SJCRH30 (cell line): ENCODE measurements at places on chromosomes 12 and 14. TPM values are rescaled to one million over a fixed set of nuclear protein-coding genes. Genes with fewer than 3 reads are reported as not detected.

Gene RASSF8
- total RNA-seq, result 22.4 and 24.5 TPM in 2 replicates

Gene GDF3
- total RNA-seq, result not detected in 2 replicates

Gene DHRS2
- total RNA-seq, result 0.84 and 0.99 TPM in 2 replicates

- peaks cover 19% of the 10 kb centered on the region for H3K4me1 ChIP-seq
- peak overlapping the region; percentile 46 for H3K27ac ChIP-seq
- no peaks in the 10 kb centered on the region for H3K27me3 ChIP-seq
- no peaks in the 10 kb centered on the region for H3K36me3 ChIP-seq
- no peak for DNase-seq
- H3K4me3 ChIP-seq, result no peak overlapping the region
These were observed 151.6 kb downstream of the SYT1 start for GRCh38 chr12:79016181-79016580.

DNA sequence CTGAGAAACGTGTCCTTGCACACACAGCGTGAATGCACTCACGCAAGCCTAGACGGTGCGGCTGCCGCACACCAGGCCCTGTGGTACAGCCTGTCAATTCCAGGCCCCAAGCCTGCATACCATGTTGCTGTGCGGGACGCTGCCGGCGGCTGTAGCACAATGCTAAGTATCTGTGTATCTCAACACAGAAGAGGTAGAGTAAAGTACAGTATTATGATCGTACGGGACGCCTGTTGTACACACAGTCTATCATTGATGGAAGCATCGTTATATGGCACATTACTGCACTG lies 45.0 kb downstream of the AMN start:
- H3K27ac ChIP-seq, result no peak overlapping the region
- peaks cover 70% of the 10 kb centered on the region for H3K36me3 ChIP-seq
- DNase-seq, result no peak
- no peaks in the 10 kb centered on the region for H3K4me1 ChIP-seq

- no peak overlapping the region for H3K4me3 ChIP-seq
- no peak overlapping the region for H3K27ac ChIP-seq
- H3K36me3 ChIP-seq, result no peaks in the 10 kb centered on the region
- no peaks in the 10 kb centered on the region for H3K27me3 ChIP-seq
- H3K4me1 ChIP-seq, result no peaks in the 10 kb centered on the region
- no peak for DNase-seq
These were observed 5.0 kb upstream of the MGAT4C start for GRCh38 chr12:86261142-86261541.

DNA sequence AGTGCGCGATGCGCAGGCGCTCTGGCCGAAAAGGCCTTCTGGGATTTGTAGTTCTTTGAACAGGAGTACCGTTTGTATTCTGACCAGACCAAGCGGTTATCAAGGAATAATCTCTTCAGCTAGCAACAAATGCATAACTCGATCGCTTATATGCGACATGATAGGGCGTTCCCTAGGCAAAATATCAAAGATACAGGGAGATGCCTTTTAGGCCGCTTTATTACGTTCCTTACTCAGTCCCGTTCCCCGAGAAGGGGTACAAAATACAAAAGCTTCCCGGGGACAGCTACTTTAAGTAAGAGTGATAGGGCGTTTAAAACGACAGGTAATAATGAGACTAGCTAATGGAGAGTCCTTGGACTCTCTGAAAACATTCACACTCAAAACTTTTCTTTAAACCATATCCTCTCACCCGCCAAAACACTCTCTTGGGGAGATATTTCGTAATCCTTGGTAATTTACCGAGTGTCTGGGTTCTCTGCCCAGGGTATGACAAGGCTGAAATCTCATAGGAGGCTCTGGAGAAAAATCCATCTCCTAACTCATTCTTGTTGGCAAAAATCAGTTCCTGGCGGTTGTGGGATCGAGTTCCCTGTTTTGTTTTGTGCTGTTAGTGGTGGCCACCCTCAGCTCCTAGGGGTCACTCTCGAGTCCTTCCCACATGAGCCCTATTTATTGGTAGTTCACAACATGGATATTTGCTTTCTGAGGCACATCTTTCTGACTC lies 412 bp upstream of the SNW1 start:
- peak overlapping the region; percentile 81 for H3K27ac ChIP-seq
- H3K4me1 ChIP-seq, result no peaks in the 10 kb centered on the region
- peaks cover 5% of the 10 kb centered on the region; the same call in 1 of the 2 replicates for H3K36me3 ChIP-seq
- no peaks in the 10 kb centered on the region for H3K27me3 ChIP-seq
- peak overlapping the region; percentile 89 for H3K4me3 ChIP-seq
- peak; percentile 27 for DNase-seq

DNA sequence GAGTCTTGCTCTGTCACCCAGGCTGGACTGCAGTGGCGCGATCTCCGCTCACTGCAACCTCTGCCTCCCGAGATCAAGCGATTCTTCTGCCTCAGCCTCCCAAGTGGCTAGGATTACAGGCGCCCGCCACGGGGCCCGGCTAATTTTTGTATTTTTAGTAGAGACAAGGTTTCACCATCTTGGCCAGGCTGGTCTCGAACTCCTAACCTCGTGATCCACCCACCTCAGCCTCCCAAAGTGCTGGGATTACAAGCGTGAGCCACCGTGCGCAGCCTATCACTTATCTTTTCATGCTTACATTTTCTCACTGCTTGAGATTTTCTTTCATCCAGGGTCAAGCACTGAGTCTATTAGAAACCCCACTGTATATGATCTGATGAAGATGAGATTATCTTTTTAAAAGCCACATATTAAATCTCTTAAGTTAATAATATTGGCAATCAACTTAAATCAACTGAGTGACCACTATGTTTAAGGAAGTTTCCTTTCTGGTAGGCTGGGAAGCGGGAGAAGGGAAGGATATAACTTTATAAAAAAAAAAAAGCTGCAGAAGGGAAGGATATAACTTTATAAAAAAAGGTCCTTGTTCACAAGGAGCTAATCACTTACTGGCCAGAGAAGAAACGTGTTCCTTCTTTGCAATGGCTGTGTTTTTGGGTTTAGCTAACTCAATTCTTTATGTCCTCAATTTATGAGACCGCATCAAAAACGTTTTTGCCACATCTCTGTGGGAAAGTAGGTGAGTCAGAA lies 1.3 kb upstream of the MDM2 start:
- H3K4me1 ChIP-seq, result 0 out of 2 replicates have a peak, but pooled peaks cover 2% of the 10 kb centered on the region
- H3K4me3 ChIP-seq, result peak overlapping the region; percentile 95

- H3K36me3 ChIP-seq, result no peaks in the 10 kb centered on the region
- no peaks in the 10 kb centered on the region for H3K4me1 ChIP-seq
- H3K27me3 ChIP-seq, result no peaks in the 10 kb centered on the region
- no peak for DNase-seq
- H3K27ac ChIP-seq, result no peak overlapping the region
- H3K4me3 ChIP-seq, result no peak overlapping the region
These were observed 341.4 kb downstream of the ADAMTS20 start for GRCh38 chr12:43210485-43211192.

GRCh38 chr12:89768586-89769482 lies 60.2 kb upstream of the ATP2B1 start:
- H3K4me3 ChIP-seq, result no peak overlapping the region
- H3K27ac ChIP-seq, result no peak overlapping the region
- no peaks in the 10 kb centered on the region for H3K36me3 ChIP-seq

- no peak for DNase-seq
- no peak overlapping the region for H3K27ac ChIP-seq
- H3K36me3 ChIP-seq, result no peaks in the 10 kb centered on the region
- H3K4me1 ChIP-seq, result no peaks in the 10 kb centered on the region
- no peak overlapping the region for H3K4me3 ChIP-seq
These were observed 8.2 kb upstream of the A2M start for GRCh38 chr12:9123781-9124382.

DNA sequence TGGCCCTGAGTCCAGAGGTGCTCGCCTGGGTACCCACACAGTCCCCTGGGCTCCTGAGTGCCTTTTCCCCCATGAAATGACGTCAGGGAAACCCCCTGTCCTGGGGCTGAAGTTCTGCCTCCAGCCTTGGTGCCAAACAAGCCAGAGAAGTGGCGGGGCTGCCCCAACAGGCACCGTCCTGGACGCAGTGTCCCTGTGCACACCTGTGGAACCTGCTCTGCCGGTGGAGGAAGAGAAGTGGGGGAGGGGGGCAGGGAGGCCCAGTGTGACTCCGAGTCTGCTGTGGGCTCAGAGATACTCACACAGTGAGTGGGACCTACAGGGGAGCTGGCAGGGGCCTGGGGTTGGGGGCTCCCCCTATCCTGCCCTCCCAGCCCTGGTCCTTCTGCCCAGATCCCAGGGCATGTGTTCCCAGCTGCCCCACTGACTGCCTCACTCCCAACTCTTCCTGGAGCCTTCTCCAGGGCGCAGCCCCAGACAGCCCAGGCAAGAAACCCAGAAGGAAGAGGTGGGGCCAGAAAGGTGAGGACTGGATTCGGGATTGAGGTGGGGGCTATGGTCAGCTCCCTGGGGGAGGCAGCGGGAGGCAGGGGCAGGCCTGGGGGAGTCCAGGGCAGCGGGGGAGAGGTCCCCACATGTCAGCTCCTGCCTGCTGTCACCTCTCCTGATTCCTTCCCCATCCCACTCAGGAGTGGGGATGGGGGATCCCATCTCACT lies 24.7 kb downstream of the CCDC85C start:
- H3K4me3 ChIP-seq, result no peak overlapping the region
- DNase-seq, result no peak
- H3K36me3 ChIP-seq, result no peaks in the 10 kb centered on the region
- no peaks in the 10 kb centered on the region for H3K27me3 ChIP-seq

DNA sequence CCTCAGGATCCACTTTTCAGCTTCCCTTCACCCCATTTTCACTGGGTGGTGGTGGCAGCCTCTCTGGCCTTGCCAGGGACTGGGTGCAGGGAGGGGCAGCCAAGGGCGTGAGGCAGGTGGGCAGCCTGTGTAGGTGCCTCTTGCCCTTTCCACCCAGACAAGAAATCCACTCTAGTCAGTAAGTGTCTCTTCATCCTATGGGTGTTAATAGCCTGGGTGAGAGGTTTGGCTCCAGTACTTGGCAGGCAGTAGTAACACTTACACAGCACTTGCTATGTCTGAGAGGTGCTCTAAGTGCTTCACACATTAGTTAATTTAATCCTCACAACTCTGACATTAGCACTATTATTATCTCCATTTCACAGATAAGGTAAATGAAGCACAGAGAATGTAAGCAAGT lies 171.9 kb downstream of the EMP1 start:
- no peak overlapping the region for H3K4me3 ChIP-seq
- H3K27me3 ChIP-seq, result no peaks in the 10 kb centered on the region
- H3K27ac ChIP-seq, result no peak overlapping the region
- DNase-seq, result no peak

DNA sequence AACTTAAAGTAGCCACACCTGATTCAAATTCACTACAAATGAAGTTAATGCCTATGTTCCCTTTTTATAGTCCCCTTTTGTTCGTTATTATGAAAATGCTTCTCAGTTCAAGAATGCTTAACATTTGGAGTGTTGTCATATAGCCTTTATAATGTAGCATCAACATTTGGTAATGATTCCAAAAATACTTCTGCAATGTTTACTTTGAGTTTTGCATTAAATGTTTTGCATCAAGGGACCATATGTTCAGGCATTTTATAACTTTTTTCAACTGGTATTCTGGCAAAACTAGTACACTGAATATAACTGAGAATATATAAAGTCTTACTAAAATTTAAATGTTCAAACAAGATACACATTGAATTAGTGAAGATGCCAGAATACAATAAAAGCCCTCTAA lies 209.6 kb upstream of the SLC16A7 start:
- H3K36me3 ChIP-seq, result no peaks in the 10 kb centered on the region
- H3K27ac ChIP-seq, result no peak overlapping the region
- DNase-seq, result no peak
- no peaks in the 10 kb centered on the region for H3K27me3 ChIP-seq
- no peak overlapping the region for H3K4me3 ChIP-seq

- peaks cover 69% of the 10 kb centered on the region for H3K36me3 ChIP-seq
- no peak overlapping the region for H3K27ac ChIP-seq
- no peaks in the 10 kb centered on the region for H3K27me3 ChIP-seq
- H3K4me1 ChIP-seq, result no peaks in the 10 kb centered on the region
These were observed 32.3 kb upstream of the EAPP start for GRCh38 chr14:34571771-34572170.

GRCh38 chr14:57610631-57611030 lies 117.0 kb upstream of the CCDC198 start:
- H3K4me1 ChIP-seq, result 0 out of 2 replicates have a peak, but pooled peaks cover 3% of the 10 kb centered on the region
- H3K4me3 ChIP-seq, result no peak overlapping the region
- DNase-seq, result no peak
- H3K36me3 ChIP-seq, result no peaks in the 10 kb centered on the region
- no peaks in the 10 kb centered on the region for H3K27me3 ChIP-seq

GRCh38 chr12:101880769-101881168 lies 3.4 kb downstream of the DRAM1 start:
- H3K27ac ChIP-seq, result no peak overlapping the region
- no peaks in the 10 kb centered on the region for H3K27me3 ChIP-seq
- H3K4me3 ChIP-seq, result no peak overlapping the region
- no peak for DNase-seq
- H3K4me1 ChIP-seq, result no peaks in the 10 kb centered on the region

DNA sequence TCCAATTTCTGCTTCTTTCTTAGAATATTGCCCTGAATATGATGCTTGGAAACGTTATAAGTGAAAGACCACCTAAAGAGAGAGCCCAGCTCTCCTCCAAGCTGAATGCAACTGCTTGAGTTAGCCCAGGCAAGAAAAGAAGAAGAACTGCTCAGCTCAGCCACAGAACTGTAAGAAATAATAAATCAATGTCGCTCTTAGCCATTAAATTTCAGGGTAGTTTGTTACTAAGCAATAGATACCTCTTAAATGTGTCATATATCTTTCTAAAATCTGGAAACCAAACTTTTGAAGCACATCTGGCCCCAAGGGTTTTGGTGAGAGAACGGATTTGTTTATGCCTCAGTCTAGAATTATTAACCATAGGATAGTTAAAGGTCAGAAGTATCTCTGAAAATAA lies 50.4 kb downstream of the SLC6A15 start:
- H3K27ac ChIP-seq, result no peak overlapping the region
- no peaks in the 10 kb centered on the region for H3K4me1 ChIP-seq
- no peaks in the 10 kb centered on the region for H3K36me3 ChIP-seq
- DNase-seq, result no peak
- no peaks in the 10 kb centered on the region for H3K27me3 ChIP-seq

- no peaks in the 10 kb centered on the region for H3K27me3 ChIP-seq
- no peak for DNase-seq
- H3K4me3 ChIP-seq, result no peak overlapping the region
- no peak overlapping the region for H3K27ac ChIP-seq
- peaks cover 2% of the 10 kb centered on the region; the same call in 1 of the 2 replicates for H3K4me1 ChIP-seq
These were observed 82.2 kb downstream of the LLPH start for GRCh38 chr12:66048218-66048834.

GRCh38 chr14:96829791-96830190 lies 32.6 kb downstream of the VRK1 start:
- peaks cover 20% of the 10 kb centered on the region for H3K36me3 ChIP-seq
- no peak for DNase-seq
- H3K4me1 ChIP-seq, result no peaks in the 10 kb centered on the region
- no peak overlapping the region for H3K4me3 ChIP-seq
- H3K27me3 ChIP-seq, result no peaks in the 10 kb centered on the region
- H3K27ac ChIP-seq, result no peak overlapping the region

DNA sequence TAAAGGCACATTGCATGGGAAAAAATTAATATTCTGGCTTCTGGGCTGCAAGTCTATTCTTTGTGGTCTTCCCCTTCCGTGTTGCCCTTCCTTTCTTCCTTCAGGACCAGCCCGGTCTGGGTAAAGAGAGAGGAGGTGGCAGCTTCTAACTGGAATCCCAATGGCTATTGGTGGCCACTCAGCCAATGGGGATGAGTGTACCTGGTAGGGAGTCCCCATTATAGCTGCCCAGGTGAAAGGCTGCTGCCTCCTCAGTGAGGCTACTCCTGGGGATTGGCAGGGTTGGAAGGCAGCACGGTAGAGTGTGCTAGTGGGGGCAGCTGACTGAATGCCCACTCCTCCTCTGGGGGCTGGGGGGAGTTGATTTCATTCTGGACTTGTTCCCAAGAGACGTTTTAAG lies 112.6 kb downstream of the RBM19 start:
- no peaks in the 10 kb centered on the region; the same call in 1 of the 2 replicates for H3K36me3 ChIP-seq
- H3K27me3 ChIP-seq, result no peaks in the 10 kb centered on the region
- H3K27ac ChIP-seq, result peak overlapping the region; percentile 8; the same call in 1 of the 2 replicates

GRCh38 chr12:3931776-3932175 lies 58.6 kb upstream of the PARP11 start:
- peak; percentile 14 for DNase-seq
- no peaks in the 10 kb centered on the region for H3K36me3 ChIP-seq
- peaks cover 52% of the 10 kb centered on the region for H3K4me1 ChIP-seq
- no peak overlapping the region for H3K27ac ChIP-seq
